Skin of body (tissue), 3 donors: ENCODE measurements at places on chromosomes 4 and X.

DNA sequence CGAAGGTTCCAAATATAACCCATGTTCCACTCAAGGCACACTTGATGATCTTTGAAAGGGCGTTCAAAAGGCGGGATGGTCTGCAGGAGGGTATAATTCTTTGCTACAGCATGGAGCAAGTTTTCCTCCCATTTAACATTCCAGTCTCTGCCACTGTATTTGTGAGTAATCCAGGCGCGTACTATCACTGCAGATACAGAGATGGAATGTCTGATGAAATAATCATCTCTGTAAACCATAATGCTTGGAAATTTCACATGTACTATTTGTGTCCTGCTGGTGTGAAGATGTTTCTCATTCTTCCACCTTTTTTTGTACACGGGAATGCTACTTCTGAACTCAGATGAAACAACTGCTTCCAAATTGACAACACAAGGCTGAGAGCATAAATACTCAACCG lies 15.5 kb downstream of the SEL1L3 start:
- no peak for DNase-seq

- no peak for DNase-seq
These were observed 173.7 kb upstream of the FAT4 start for GRCh38 chr4:125140966-125141495.

DNA sequence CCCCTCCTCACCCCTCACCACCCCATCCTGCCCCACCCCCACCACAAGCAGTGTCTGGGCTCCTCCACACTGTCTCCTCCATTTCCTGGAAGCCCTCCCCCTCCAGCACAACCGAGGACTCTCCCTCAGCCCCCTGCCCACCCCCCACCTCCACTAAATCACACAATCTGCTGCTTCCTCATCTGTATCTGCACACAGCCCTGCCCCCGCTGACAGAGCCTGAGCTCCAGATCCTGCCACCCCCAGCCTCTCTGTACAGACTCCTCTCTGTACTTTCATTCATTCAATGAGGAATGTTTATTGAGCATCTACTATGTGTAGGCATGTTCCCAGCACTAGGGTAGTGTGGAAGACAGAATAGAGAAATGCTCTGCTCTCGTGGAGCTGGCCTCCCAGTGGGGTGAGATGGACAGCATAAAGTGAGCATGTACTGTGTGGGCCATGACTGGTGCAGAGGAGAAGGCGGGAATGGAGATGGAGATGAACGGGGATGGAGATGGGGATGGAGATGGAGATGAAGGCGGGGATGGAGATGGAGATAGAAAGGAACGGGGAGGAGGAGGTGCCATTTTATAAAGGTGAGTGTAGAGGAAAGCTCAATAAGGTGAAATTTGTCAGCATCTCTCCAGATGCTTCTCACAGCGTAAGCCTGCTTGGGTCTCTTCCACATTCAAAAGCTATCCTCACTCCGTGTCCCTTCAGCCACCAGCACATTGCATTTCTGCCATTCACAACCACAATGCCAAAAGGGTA lies 2.5 kb upstream of the PPP2R2C start:
- DNase-seq: no peak

DNA sequence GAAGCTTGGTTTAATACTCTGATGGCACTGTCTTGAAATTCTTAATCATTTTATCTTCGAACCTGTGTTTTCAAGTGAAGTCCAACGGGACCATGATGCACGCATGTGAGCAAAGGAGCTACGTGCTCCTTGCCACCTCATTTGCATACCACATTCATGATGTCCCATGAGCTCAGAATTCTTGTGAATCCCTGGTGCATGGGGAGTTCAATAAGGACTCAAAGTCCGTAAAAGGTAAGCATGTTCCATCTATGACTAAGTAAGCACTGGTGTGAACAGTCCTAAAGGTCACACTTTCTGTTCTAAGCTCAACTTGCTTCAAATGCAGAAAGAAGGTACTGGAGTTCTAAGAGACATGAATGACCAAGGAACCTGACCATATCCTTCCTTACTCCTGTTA lies 13.1 kb upstream of the GPM6B start:
- no peak for DNase-seq

DNA sequence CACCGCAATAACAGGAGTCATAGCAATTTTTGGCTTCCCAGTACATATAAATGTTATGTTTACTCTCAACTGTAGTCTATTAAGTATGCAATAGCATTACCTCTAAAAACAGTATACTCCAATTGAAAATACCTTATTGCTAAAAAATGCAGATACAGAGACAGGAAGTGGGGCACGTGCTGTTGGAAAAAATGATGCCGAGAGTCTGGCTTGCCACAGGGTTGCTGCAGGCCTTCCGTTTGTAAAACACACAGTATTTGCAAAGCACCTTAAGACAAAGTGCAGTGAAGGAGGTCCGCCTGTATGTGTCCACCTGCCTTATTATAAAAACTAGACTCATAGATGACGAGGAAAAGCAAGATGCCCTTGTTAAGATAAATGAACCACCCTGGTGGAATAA lies 23.5 kb downstream of the CD99 start:
- no peak for DNase-seq
